ENCODE measurements at places on chromosomes 4 and X. TPM values are rescaled to one million over a fixed set of nuclear protein-coding genes. Genes with fewer than 3 reads are reported as not detected.

DNA sequence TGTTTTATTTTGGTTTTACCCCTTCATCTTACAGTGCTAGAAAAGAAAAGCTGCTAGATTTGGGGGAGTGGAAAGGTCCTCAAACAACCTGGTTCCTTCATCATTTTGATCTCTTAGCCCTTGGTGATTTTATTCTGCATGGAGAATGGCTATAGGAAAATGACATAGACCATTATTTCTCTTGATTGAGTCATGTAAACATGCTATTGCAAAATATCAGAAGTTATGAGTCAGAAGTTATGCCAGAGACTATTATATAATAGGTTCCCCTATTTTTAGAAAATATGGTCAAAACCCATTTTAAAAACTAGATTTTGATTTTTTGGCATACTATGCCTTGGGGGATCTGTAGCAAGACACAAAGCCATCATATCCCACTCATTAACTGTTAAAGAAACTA is 83.7 kb upstream of the FAM9C start:
- DNase-seq = no peak

GRCh38 chrX:153667956-153668396 is 5.6 kb downstream of the PNCK start:
- peak; percentile 86 for DNase-seq

DNA sequence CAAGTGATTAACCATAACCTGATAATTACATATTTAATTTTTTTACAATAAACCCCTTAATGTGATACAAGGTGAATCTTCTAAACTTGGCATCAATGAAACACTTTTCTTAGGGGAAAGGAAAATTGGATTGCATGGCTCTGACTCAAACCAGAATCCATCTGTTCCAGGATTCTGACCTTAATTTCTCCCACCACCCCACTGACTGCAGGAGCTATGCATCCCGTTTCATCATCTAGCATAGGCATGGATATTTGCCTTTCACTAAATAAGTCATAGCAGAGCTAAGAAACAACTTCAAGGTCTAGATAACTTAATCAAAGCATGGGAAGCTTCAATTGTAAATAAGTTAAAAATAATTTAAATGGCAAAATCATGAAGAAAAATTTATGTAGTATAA is 156.3 kb downstream of the BTC start:
- no peak for DNase-seq

- DNase-seq = no peak
Measured at GRCh38 chr4:86522349-86522748, 71.8 kb upstream of the PTPN13 start.

- DNase-seq = no peak
Measured at GRCh38 chr4:80065601-80066000, 7.4 kb downstream of the ANTXR2 start.

DNA sequence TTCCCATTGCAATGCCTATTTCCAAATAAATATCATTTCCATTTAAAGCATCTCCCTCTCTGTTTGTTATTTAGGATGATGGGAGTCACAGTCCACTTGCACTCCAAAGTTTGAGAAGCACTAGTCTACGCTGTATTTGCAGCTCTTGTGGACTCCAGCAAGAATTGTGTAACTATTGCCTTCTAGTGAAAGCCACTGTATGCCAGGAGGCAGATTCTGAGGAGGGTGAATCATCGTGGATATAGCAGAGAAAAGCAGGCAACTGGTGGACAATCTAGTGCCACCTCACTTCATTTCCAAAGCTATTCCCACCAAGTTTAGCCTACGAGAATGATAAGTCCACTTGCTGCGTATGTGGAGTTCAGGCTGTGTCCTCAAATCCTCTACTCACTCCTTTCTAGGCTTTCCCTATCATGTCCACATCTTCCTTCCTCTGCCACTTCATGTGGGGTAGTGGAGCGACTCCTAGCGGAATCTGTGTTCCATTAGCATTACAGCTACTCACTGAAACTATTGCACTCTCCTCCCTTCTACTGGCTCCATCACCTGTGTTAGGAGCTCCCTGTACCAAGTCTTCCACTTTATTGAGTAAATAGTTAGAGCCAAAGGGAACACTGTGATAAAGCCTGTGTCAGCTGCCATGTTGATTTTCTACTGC is 501.8 kb upstream of the GALNT7 start:
- no peak for DNase-seq

Gene LPAR4
- total RNA-seq = 0.20 TPM

DNA sequence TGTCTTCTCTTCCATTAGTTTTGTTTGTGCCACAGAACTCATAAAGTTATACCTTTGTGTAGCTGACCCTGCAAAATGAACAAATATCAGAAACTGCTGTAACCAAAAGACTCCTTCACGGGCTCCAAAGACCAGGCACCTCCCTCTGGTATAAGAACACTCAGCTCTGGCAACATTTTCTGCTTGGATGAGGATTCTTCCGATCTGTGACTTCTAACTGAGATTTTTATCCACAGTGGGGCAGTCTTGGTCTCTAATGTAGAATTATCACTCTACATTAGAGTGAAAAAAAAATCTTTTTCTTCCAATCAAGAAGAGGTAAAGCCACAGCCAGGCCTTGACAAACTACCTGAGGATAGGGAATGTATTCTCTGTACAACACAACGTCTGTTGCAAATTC is 38.5 kb upstream of the PRSS48 start:
- no peak for DNase-seq

- no peak for DNase-seq
Measured at GRCh38 chrX:70421618-70422017, 1.5 kb upstream of the GDPD2 start.

Gene SPON2
- total RNA-seq = 52.0 TPM

- no peak for DNase-seq
Measured at GRCh38 chr4:1021386-1022050, 10.1 kb downstream of the FGFRL1 start.

DNA sequence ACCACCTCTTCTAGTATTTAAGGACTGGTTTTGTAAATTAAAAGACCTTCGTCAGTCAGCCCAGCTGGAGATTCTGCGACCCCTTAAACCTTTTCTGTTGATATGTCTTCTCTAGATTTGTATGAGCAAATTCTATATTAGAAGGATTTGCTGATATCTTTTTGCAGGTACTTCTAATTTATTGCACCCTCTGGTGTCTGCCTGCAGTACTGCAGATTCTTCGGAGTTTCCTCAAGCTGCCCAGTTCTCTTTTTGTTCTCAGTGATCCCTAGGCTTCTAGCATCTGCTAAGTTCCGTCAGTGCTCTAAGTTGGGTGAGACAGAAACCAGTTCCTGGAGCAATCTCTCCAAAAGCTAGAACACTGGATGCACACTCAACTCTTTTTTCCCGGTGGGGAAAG is 545.2 kb downstream of the C4orf33 start:
- DNase-seq = peak; percentile 57

Data from mucosa of gallbladder (tissue), 1 donor.